Neural crest cell (in vitro differentiated cells): ENCODE measurements at places on chromosomes 4 and X. TPM values are rescaled to one million over a fixed set of nuclear protein-coding genes. Genes with fewer than 3 reads are reported as not detected.

Gene NHSL2
- total RNA-seq = 9.9 and 10.8 TPM in 2 replicates

Gene SLC39A8
- total RNA-seq = 11.1 and 11.4 TPM in 2 replicates

Gene MAGEA9B
- total RNA-seq = not detected in 2 replicates

Gene GLRA2
- total RNA-seq = 0.73 and 1.3 TPM in 2 replicates

Gene EIF4E
- total RNA-seq = 144 and 145 TPM in 2 replicates

DNA sequence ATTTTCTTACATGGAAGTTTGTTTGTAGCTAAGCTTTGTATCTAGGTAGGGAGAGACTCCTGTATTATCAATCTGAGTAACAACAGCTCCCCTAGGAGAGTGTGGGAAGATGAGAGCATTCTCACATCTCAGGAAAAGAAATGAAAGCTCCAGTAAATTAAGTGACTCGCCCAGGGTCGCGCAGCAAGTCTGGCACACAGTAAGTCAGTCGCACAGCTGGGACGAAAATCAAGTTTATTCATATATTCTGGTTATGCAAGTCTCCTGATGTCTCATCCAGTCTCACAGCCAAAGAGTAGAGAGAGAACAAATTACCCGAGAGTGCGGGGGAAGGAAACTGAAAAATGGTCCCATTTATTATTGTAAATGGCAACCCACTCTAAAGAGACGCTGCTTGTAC lies 216.1 kb downstream of the STK32B start:
- DNase-seq = no peak
- H3K4me3 ChIP-seq = no peak overlapping the region
- no peaks in the 10 kb centered on the region for H3K4me1 ChIP-seq
- peaks cover 10% of the 10 kb centered on the region for H3K27me3 ChIP-seq
- H3K36me3 ChIP-seq = no peaks in the 10 kb centered on the region

DNA sequence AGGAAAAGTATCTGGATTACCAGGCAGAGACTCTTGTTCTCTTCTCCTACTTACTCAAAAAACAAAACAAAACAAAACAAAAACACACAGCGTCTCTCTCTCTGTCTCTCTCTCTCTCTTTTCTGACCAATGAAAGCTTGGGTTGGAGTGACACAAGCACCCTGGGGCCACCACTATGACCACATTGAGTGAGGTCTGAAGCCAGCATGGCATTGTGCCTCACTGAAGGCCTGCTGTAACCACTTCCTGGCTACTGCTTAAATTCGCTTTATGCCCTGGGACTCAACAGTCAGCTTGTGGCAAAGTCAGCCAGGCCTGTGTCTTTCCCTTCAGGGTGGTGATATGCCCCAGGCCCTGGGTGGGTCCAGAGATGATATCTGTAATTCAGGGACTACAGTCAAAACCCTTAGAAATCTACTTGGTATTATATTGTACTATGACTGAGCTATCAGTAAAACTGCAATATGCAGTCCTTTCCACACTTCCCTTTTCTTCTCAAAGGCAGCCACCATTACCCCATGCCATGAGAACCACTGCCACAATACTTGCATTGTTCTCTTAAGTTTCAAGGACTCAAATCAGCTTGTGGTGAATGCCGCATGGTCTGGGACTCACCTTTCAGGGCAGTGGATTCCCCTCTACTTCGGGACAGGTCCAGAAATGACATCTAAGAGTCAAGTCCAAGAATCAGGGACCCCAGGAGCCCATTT lies 606.8 kb upstream of the KLHL4 start:
- no peaks in the 10 kb centered on the region for H3K36me3 ChIP-seq
- no peak overlapping the region for H3K4me3 ChIP-seq
- H3K27ac ChIP-seq = no peak overlapping the region
- H3K27me3 ChIP-seq = no peaks in the 10 kb centered on the region
- no peak for DNase-seq
- no peaks in the 10 kb centered on the region for H3K4me1 ChIP-seq

- no peaks in the 10 kb centered on the region for H3K4me1 ChIP-seq
- H3K36me3 ChIP-seq = peaks cover 8% of the 10 kb centered on the region
- DNase-seq = no peak
- H3K4me3 ChIP-seq = no peak overlapping the region
Measured at GRCh38 chr4:103054030-103054429, 22.5 kb downstream of the SLC9B2 start.

DNA sequence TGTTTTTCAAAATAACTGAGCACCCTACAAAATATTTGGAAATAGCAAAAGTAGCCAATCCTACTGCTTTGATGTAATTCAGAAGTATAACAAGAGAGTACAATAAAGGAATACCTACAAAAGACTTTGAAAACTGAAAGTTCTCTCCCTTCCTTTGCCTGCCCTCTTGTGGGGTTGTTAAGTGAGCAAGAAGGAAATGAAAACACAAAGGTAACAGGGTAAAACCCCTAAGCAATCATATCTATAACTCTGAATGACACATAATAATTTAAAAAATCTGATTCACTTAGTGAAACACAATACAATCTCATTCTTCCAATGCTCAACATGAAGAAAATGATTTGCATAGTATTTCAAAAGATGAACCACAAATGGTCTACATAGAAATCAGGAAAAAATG lies 98.2 kb downstream of the FRYL start:
- no peak for DNase-seq
- peaks cover 10% of the 10 kb centered on the region for H3K4me1 ChIP-seq
- no peaks in the 10 kb centered on the region for H3K27me3 ChIP-seq
- H3K4me3 ChIP-seq = no peak overlapping the region
- H3K27ac ChIP-seq = no peak overlapping the region

GRCh38 chrX:11837437-11837836 lies 79.4 kb downstream of the MSL3 start:
- DNase-seq = no peak
- H3K4me1 ChIP-seq = no peaks in the 10 kb centered on the region
- no peak overlapping the region for H3K27ac ChIP-seq
- peaks cover 2% of the 10 kb centered on the region for H3K27me3 ChIP-seq
- H3K4me3 ChIP-seq = no peak overlapping the region
- no peaks in the 10 kb centered on the region for H3K36me3 ChIP-seq

DNA sequence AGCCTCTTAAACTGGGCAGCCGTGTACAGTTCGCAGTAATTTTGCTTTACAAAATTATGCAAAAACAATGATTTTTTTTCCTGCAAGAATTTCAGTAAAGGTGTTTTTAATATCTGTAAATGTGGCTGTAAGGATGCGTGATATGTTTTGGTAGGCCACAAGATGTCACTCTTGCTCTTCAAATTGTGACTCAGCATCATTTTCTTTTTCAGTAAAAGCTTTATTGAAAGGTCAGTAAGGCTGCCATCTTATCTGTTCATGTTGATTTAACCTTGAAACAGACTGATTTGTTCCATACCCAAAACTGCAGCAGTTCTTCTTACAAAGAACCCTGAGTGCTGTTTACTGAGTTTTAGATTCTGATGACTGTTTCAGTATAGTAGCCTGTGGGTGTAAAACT lies 39.9 kb downstream of the TXLNG start:
- peaks cover 7% of the 10 kb centered on the region for H3K36me3 ChIP-seq
- H3K4me1 ChIP-seq = peaks cover 5% of the 10 kb centered on the region

- H3K27ac ChIP-seq = no peak overlapping the region
- H3K4me3 ChIP-seq = no peak overlapping the region
- no peaks in the 10 kb centered on the region for H3K27me3 ChIP-seq
- H3K4me1 ChIP-seq = no peaks in the 10 kb centered on the region
- no peak for DNase-seq
- no peaks in the 10 kb centered on the region for H3K36me3 ChIP-seq
Measured at GRCh38 chr4:184362396-184362795, 112.0 kb downstream of the IRF2 start.

DNA sequence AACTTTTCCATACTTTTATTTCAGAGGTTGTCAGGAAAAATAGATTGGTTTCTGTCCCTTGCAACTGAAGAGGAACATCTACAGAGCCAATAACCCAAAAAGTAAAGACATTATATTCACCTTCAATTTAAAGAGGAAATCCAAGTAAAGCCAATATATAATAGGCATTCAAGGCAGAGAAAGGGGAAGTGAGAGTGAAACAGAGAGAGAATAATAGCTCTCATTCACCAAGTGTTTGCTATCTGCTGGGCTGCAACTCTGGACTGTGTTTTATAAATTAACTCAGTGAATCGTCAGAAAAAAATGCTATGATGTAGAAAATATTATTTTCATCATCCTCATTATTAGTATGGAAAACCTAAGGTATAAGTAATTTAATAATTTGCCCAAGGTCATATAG lies 448.5 kb downstream of the TRAM1L1 start:
- H3K27me3 ChIP-seq = no peaks in the 10 kb centered on the region
- DNase-seq = no peak
- no peak overlapping the region for H3K4me3 ChIP-seq
